Activated CD4-positive, alpha-beta T cell treated with anti-CD3 and anti-CD28 coated beads for 48 hours (primary cell): ENCODE measurements at places on chromosomes 7 and 10.

GRCh38 chr10:89100680-89101079 is 106.4 kb downstream of the CH25H start:
- no peak for DNase-seq

- no peak for DNase-seq
These were observed 165.8 kb downstream of the CCSER2 start for GRCh38 chr10:84493951-84494848.

DNA sequence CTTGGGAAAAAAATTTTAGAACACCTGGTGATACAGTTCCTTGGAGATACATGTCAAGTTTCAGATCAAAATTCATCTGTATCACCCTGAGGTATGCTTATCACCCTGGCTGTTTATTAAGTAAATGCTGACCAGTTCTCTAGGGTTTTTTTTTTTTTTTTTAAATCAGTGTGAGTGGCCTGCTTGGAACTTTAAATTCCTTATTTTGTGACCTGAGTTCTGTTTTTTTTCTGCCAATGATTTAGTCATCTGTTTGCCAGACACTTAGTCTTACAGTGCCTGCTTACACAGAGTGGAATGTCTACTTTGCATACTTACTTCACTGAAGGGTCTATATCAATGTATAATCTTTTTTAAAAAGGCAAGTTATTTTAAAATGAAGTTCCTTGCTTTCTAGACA is 1.8 kb downstream of the TSPAN13 start:
- DNase-seq, result no peak

- no peak for DNase-seq
These were observed 234.2 kb upstream of the FZD8 start for GRCh38 chr10:35876248-35876647.

GRCh38 chr10:51707821-51708424 is 8.5 kb upstream of the CSTF2T start:
- DNase-seq, result no peak

- DNase-seq, result peak; percentile 59
These were observed 236.8 kb upstream of the AOAH start for GRCh38 chr7:36961097-36961496.

DNA sequence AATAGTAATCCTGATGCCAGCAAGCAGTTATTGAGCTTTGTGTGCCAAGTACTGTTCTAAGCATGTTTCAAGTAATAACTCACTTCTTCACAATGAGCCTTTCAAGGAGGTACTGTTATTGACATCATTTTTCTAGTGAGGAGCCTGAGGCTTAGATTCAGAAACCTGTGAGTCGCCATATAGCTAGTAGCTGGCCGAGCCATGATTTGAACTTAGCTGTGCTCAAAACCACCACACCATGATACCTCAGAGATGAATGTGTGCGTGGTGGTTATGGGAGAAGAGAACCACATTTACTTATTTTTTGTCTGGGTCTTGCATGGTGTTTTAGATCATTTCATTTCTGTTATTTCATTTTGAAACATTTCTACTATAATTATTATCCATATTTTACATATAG is 578.9 kb downstream of the AUTS2 start:
- DNase-seq, result peak; percentile 8

- DNase-seq, result no peak
These were observed 1.3 kb downstream of the SEMA3D start for GRCh38 chr7:85185424-85186082.

GRCh38 chr10:112880633-112881530 is 69.2 kb upstream of the TCF7L2 start:
- DNase-seq, result no peak

- no peak for DNase-seq
These were observed 3.6 kb downstream of the TBATA start for GRCh38 chr10:70781461-70782051.

DNA sequence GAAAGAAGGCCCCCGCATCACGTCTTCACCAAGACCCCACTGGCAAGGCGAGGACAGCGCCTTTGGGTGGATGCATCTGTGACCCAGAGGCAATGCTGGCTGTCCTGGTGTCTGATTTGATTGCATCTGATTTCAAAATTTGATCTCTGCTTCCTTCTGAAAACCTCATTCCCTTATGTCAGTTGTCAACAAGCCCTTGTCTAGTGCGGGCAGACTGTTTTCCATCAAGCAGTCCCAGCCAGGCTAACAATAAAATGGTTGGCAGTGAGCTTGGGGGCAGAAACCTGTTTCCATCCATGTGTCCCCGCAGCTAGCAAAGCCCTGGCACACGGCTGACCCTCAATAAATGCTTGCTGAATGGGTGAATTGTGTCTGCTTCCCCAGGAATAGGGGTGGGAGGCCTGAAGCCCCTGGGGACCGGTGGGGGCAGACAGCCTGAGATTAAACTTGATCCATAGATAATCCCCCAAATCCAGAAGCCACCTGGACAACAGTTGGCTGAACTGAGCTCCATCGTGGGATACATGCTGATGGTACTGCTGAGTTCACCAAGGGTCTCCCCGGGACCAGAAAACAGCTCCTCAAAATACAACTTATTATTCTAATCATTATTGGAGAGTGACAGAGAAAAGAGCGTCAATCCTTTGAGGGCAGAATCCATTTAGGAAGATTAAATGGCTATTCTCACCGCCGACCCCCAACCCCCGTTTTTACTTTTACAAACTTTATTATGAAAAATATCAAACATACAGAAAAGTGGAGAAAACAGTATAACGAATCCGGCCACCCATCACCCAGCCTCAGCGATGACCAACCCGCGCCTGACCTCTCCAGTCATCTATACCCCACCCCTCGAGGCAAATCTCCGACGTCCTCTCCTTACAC is 912 bp upstream of the DUSP5 start:
- no peak for DNase-seq

- no peak for DNase-seq
These were observed 250.9 kb upstream of the SORCS1 start for GRCh38 chr10:107415446-107415845.

DNA sequence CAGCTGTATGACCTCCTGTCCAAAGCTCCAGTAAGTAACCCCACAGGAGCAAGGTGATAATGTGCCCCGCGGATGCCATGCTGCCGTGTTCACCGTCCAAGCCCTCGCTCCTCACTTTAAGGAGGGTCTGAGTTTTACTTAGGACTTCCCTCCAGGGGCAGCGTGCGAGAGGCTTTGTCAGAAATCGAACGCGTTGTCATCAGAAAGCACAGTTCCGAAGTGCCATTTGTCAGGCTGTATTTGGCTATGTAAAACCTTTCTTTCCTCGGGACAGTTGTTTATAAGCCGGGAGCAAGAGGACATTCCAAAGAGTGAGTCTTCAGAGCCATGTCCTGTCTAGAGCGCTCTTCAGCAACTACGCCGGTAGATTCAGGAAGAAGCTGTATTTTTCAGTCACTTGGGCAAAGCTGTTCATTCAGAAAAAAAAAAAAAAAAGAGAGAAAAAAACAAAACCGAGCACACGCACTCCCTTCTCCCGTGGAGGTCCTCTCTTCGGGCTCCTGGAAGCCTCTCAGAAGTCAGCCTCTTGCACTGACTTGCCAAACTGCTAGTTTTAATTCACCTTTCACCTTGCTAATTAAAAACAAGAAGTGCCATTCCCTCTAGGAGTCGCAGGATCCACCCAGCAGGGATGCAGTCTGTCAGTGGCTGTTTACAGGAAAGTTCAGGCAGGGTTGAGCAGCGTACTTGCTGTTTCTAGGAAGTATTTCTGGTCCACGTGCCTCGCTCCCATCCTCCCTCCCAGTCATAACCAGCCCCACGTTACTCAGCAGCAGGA is at the start of gene SEMA3E:
Gene SEMA3E (minus strand): TSS at position 676 of the 778 bp plus-strand sequence.
- DNase-seq, result no peak

GRCh38 chr10:79470096-79470495 is 24.7 kb upstream of the ZCCHC24 start:
- no peak for DNase-seq

- DNase-seq, result no peak
These were observed 15.0 kb upstream of the STN1 start for GRCh38 chr10:103932971-103933370.

GRCh38 chr10:19570120-19570519 is 246.1 kb upstream of the PLXDC2 start:
- no peak for DNase-seq

GRCh38 chr10:117418121-117418520 is 42.9 kb upstream of the PDZD8 start:
- DNase-seq, result no peak

GRCh38 chr7:100007887-100008286 is 7.5 kb upstream of the ZKSCAN1 start:
- no peak for DNase-seq

DNA sequence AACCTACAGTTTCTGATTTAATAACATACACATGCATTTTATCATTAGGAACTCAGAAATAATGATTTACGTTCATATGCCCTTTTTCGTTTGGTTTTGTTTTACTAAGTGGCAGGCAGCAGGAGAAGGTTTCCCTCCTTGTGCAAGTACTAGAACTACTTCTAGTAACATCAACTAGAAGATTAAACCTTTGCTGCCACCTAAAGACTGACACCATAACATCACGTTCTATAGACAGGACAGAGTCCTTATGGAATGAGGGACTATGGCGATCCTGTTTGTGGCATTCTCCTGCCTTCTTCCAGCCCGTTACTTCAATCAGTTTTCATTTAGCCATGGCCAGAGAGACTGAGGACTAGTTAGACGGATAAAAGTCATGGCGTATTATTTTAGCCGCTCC is 53.2 kb downstream of the GAD2 start:
- no peak for DNase-seq

GRCh38 chr7:142808802-142809583 is 38.2 kb downstream of the PRSS2 start:
- peak; percentile 96 for DNase-seq

GRCh38 chr10:17074541-17074847 is 55.1 kb downstream of the CUBN start:
- DNase-seq, result no peak

DNA sequence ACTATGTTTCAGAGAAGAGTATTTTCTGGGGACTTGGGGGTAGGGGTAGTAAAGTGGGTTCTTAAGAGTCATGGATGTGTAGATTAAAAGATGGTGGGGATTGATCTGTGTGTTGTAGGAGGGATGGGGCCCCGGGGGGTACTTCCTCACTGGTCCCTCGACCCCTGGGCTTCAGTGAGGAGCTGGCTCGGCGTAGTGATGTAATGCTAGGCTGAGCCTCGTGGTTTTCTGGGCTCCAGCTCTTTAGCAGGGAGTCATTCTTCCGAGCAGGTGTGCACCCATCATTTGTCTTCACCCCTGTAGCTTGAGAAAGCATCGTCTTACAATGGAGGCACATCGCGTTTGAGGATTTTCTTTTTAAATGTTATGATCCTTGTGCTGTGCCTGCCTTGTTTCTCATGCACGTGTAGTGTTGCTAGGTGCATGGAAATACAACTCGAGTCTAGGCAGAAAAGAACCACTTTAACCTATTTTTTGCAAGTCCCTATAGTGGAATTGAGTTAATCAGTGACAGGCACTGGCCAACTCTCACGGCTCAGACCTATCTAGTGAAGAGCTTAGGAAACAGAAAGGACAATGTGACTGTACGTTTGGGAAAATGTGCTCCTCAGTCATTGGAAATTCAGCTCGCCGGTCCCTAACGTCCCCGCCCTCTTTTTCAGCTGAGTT is 106.1 kb upstream of the BTBD16 start:
- DNase-seq, result no peak

DNA sequence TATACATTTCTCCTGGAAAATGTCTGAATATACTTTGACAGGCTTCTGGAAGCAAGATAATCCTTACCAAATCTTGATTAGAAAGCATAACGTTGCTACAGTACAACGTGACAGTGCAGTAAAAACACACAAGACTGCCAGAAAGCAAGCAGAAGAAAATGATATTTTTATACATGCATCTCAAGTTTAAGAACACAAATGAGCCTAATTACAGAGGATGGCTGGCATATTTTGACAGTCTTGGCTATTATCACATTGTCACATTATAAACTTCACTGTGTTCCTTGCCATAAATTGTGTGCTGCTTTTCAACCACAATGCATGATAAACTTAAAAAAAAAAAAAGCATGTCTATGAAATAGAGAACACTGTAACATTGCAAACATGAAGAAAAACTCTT is 4.3 kb downstream of the IKZF5 start:
- DNase-seq, result no peak

DNA sequence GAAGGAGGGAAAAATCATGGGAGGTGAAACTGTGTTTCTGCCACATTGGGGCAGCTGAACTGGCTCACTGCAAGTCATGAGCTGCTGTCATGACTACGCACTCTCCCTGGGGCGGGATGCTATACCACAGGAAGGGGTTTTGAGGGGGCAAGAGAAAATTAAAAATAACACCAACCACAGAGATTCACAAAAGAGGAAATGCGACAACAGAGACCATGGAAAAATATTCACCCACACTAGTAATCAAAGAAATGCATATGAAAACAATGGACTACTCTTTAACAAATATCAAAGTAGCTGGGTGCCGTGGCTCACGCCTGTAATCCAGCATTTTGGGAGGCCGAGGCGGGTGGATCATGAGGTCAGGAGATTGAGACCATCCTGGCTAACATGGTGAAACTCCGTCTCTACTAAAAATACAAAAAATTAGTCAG is 65.2 kb upstream of the TM9SF3 start:
- peak; percentile 37 for DNase-seq

DNA sequence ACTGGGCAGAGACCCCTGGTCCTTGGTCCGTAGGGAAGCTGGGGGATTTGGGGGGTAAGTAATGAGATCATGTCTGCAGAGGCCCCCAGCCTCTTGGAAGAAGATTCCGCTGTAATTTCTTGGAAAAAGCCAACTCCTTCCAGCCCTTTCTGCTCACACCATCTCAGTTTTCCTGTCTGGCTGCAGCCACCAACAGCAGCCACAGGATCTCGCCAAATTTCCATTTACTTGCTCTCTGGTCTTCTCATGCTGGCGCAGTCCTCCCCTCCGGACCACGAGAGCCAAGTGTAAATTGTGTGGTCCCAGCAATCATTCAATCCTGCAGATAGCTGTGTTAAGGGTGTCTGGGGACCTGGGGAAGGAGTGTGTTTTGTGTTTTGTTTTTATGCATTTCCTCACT is 49.6 kb downstream of the ASB13 start:
- DNase-seq, result no peak

GRCh38 chr10:90804354-90804753 is 53.5 kb downstream of the HTR7 start:
- DNase-seq, result no peak

DNA sequence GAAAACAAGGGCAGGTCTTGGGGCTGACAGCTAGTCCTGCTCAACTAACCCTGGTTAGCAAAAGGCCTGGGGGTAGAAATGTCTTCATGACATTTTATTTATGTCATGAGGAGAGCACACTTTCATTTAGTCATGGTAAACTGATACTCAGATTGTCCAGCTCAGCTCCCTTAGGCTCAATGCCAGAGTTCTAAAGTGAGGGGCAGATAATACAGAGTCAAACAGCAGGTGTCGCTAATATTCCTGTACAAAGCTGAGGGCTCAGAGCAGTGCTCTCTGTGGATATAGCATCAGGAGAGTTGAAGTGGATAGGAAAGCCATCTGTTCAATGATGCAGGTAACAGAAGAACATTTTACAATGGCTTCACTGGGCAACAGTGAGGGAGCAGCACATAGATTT is 26.8 kb upstream of the CALCR start:
- DNase-seq, result no peak

DNA sequence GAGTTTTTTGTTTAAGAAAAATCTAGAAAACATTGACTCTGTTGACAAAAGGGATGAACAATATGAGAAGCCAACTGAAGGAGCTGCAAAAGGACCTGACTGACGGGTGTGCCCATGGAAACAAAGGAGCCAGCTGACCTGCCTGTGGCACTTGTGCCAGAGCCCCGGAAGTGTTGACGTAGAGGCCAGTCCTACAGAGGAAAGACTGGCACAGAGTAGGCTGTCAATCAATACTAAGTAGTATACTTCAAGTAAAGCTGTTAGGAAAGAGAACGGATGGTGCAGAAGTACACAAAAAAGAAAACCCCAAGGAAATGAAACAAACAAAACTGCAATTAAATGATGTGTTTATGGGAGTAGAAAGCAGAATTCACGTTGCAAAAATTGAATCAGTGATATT is 19.0 kb upstream of the ABI1 start:
- DNase-seq, result no peak
